ENCODE measurements at places on chromosomes 7 and 10. TPM values are rescaled to one million over a fixed set of nuclear protein-coding genes. Genes with fewer than 3 reads are reported as not detected.

DNA sequence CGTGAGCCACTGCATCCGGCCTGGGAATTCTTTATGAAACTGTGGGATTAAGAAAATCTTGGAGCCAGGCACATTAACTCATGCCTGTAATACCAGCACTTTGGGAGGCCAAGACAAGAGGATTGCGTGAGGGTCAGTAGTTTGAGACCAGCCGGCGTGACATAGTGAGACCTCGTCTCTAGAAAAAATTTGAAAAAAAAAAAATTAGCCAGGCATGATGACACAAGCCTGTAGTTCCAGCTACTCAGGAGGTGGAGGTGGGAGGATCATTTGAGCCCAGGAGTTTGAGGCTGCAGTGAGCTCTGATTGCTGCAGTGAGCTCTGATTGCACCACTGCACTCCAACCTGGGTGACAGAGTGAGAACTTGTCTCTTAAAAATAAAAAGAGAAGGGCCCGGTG lies 69.8 kb downstream of the SUGCT start:
- no peaks in the 10 kb centered on the region for H3K27me3 ChIP-seq
- no peak overlapping the region for H3K4me3 ChIP-seq

Gene CPXM2
- not detected for total RNA-seq

DNA sequence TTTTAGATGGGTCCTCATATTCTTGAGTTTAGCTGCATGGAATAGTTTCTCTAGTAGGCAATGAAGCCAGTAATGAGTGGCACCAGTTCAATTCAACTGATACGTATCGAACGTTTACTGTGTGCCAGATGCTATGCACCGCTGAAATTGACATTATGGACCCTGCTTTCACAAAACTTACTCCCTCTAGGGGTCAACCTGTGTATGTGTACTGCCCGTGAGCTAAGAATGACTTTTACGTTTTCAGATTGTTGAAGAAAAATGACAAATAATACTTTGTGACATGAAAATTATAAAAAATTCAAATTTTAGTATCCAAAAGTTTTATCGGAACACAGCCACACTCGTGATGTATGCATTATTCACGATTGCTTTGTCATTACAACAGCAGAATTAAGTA lies 95.5 kb downstream of the ZMYND11 start:
- no peak overlapping the region for H3K27ac ChIP-seq
- H3K4me1 ChIP-seq: no peaks in the 10 kb centered on the region
- no peaks in the 10 kb centered on the region for H3K27me3 ChIP-seq
- H3K36me3 ChIP-seq: no peaks in the 10 kb centered on the region

DNA sequence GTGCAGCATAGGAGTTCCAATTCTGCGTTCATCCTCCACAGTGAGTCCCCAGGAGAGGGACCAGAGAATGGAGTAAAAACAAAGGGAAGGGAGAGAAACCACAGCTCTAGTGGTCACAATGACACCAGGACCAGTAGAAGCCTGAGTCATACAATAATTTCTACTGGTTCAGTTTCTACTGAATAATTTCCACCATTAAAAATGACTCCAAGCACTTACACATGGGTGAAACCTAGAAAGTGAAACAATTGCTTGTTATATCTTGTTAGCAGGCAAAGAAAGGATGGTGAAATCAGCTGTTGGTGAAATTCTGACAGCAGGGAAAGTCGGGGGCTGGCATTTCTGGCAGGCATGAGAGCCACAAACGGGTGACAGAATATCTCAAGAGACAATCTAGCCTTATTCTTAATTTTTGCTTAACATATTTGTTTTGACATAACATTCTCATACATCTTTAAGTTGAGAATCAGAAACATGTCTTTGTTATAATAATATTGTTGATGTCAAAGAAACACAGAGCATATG lies 1065.8 kb upstream of the C7orf33 start:
- H3K4me1 ChIP-seq: no peaks in the 10 kb centered on the region
- no peak overlapping the region for H3K4me3 ChIP-seq
- H3K27me3 ChIP-seq: no peaks in the 10 kb centered on the region
- DNase-seq: no peak

- H3K4me1 ChIP-seq: no peaks in the 10 kb centered on the region
- no peaks in the 10 kb centered on the region for H3K36me3 ChIP-seq
- H3K27ac ChIP-seq: no peak overlapping the region
- H3K27me3 ChIP-seq: peaks cover 7% of the 10 kb centered on the region
Observed at GRCh38 chr7:135774284-135774683, 25.7 kb upstream of the FAM180A start.

GRCh38 chr7:114942446-114943175 lies 20.7 kb downstream of the MDFIC start:
- H3K27ac ChIP-seq: peak overlapping the region; percentile 72
- H3K27me3 ChIP-seq: no peaks in the 10 kb centered on the region
- peak overlapping the region; percentile 58 for H3K4me3 ChIP-seq
- peaks cover 9% of the 10 kb centered on the region for H3K36me3 ChIP-seq
